ENCODE measurements at places on chromosomes 1 and 21.
A peak's percentile ranks its signal among the peaks of the same experiment; 100 is the strongest.

DNA sequence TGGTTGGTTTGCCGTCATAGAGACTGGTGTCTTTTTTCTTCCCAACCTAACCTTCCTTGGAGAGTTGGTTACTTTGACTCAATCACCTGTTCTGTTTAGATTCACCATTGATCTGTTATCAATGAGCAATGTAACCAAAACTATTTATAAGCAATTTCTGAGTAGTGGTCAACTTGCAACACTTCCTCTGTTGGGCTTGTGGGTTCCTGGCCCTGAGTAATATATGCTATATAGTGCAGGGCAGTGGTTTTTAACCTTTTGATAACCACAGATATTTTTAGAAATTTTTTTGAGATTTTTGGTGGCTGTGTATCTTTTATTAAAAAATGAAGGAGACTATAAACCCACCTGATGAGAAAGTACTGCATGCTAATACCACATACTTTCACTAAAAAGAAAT is 9.4 kb upstream of the XCL1 start:
- no peak for DNase-seq

DNA sequence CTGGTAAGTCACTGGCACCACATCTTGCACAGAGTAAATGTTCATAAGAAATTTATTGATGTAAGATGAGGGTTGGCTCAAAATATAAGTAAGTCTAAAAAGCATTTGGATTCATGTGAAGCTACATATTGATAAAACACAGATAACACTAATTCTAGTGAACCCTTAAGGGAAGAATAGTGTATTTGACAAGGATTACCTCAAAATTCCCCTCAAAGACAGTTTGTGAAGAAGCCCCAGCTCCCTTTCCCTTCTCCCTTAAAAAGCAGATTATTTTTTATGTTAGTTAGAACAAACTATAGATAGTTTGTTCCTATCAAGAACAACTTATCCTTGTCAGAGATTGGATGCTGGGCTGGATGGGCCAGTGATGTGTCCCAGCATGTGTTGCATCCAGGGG is 10.7 kb downstream of the FGGY start:
- DNase-seq: no peak

- no peak for DNase-seq
Measured at GRCh38 chr1:214143006-214143992, 137.7 kb upstream of the SMYD2 start.

DNA sequence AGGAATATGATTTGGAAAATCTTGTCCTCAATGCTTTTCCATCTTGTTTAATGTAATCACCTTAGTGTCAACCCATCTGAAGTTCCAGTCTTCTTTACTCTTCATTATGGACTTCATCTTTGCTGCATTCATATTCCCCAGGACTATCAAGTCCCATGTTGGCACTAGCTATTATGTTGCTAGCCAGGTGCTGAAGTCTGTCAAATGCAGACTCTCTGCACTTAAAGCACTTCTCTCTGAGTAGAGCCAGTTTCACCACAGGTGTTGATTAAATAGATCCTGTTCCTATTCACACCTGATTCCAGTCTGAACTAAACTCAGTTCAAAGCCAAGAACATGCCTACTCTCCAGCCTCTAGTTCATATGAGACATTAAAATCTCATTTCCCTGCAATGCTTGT is 75.0 kb upstream of the PKN2 start:
- DNase-seq: no peak

GRCh38 chr1:197905699-197906351 is 3.4 kb downstream of the C1orf53 start:
- DNase-seq: no peak

DNA sequence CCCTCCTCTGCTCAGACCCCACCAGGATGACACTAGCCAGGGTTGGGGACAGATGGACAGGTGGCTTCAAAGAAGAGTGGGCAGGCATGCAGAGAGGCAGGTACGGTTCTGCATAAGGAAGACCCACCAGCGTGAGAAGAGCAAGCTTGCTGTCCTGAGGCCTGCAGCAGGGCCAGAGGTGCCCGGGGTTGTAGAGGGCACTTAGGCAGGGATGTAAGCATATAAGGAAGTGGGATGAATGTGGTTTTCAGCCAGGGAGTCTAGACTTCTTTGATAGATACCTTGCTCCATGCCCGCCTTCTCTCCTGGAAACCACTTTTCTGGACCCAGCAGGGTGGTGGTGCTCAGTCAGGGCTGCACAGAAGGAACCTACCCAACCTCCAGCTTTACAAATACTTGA is 1.4 kb downstream of the TTC39A start:
- no peak for DNase-seq

DNA sequence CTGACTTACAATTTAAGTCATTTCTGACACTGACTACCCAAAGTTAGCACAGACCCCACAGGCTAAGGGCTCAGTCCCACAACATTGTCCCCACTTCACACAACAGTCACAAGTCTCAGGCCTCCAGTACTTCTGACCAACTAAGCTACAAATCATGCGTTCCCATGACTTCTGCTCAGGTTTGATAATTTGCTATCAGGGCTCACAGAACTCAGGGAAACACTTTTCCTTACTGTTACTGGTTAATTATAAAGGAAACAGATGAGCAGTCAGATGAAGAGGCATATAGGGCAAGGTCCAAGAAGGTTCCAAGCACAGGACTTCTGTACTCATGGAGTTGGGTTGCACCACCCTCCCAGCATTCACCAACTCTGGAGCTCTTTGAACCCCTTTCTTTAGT is 151.2 kb upstream of the TNR start:
- no peak for DNase-seq

- DNase-seq: no peak
Measured at GRCh38 chr21:46386734-46387088, 62.8 kb downstream of the PCNT start.

DNA sequence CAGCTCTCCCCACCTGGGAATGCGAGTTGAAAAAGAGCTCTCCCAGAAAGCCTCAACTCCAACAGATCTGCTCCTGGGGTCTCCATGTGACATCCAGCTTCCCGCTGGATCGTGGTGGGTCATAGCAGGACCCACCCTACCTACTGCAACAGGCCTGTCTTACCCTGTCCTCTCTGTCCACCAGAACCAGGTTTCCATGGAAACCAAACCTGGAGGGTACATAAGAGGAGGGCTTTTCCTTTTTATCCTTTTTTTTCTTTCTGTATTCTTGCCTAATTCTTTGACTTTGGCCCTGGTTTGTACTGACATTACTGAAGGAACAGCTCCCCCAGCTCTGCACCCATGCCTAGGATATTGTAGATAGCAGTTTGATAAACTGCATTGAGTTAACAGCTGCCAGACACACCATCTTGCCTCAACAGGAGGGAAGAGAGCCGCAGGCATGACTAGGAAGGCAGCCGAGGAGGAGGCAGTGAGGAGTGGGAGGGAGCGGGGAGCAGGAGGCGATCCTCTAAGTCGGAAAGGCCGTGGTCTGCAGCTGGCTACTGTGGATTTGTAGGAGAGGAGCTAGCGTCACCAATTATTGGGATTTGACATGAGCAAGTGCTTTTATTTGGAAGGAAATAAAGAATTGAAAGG is 9.7 kb upstream of the FMOD start:
- DNase-seq: no peak

DNA sequence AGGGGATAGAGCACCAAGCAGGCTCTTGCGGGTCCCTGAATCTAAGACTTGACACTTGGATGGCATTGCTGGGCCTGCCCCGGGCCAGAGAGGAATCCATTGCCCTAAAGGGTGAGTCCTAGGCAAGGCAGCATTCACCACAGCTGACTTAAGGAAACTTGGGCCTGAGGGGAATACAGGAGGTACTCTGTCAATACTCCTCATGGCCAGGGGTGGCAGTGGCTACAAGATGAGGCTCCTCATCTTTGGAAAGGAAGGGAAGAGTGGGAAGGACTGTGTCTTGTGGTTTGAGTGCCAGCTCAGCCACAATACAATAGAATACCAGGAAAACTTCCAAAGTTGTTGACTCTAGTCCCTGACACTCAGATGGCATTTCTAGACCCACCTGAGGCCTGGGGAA is 5.1 kb downstream of the KRTAP22-1 start:
- no peak for DNase-seq

DNA sequence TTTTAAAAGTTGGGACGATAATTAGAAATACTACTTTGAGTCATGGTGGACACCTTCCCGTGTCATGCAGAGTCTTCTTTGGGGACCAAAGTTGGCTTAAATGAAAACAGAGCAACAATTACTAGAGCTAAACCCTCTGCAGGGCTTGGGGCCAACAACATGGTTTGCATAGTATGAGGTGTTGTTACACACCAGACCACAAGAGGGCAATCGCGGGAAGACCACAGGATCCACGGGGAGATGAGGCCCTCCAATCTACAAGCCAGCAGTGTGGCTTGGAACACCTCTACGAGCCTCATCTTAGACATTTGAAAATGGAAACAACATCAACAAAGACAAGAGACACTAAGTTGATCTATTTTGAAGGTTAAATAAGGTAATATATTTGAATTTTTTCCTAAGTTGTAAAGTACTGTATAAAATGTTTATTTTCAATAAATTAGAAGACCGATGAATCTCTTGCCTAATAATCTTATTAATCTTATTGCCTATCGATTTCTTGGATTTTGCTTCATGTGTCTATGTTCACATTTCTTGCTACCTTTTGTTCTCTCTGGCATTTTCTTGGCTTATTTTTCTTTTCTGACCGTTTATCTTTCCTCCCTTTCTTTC is 8.2 kb upstream of the SMCP start:
- peak; percentile 51 for DNase-seq

DNA sequence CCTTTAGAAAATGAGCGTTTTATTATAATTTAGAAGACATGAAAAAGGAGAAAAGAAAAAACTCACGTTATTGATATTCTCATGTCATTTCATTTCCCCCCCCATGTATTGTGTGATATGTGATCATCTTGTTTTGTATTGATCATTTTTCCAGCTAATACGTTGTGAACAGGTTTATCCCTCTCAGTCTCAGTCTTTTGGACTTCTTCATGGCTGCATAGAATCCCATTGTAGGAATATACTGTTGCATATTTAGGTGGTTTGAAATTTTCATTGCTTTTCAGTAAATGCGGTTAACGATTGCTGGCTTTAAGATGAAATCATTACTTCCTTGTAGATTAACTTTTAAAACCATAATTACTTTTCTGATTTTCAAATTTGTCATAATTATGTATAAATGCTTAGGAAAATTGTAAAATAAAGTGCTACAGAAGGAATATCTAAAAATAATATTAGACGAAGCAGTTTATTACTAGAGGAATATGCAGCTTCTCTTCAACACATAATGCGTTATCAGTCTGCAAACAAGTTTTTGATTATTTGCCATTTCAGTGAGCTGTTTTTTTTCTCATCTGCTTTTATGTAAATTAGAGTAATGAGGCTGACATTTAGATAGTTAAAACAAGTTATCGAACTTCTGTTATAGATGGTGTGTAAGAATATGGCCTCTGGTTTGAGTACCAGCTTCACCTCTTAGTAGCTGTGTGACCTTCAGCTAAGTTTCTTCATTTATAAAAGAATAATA is 1.8 kb downstream of the SON start:
- DNase-seq: no peak

DNA sequence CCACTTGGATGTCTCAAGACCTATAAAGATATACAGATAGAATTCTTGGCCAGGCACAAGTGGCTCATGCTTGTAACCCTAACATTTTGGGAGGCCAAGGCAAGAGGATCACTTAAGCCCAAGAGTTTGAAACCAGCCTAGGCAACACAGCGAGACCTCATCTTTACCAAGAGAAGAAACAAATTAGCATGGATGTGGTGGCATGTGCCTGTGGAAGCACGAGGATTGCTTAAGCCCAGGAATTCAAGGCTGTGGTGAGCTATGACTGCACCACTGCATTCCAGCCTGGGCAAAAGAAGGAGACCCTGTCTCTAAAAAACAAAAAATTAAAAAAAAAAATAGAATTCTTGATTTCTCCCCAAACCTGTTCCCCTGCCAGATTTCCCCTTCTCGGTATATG is 8.3 kb downstream of the ASAP3 start:
- DNase-seq: no peak

DNA sequence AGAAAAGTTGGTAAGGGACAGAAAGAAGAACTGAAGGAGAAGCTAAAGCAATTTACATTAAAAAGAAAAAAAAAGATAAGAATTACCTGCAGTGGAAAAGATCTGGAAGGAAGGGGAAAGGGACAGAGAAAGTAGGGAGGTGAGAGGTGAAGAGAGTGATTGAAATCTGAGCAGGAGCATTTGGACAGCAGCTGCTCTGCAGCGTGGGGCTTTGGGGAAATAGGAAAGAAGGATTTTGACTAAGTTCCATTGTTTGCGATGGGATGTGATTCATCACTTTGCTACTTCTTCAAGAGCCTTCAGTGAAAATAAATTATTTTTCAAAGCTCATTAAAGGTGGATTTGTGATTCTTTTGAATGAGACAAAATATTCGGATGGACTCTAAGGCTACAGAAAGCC is 26.1 kb upstream of the NMNAT2 start:
- DNase-seq: no peak

DNA sequence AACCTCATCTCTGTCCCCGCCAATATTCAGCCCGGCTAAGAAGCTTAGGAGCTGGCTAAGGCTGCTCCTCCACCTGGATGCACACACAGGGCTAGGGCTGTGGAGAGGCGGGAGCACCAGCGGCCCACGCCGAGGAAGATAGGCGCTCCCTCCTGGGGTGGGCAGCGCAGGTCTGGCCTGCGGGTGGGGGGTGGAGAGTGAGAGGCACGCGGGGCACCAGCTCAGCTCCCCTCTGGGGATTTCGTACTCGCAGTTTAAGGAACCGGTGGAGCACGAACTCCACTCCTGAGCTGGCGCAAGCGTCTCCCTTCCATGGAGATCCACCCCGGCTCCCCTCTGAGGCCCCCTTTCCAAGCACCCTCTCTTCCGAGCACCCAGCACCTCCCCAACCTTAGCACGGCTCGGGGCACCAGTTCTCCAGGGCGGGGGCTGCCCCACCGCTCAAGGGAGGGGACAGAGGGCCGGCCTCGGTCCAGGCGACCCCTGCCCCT is 433 bp upstream of the KAZN start:
- DNase-seq: no peak

DNA sequence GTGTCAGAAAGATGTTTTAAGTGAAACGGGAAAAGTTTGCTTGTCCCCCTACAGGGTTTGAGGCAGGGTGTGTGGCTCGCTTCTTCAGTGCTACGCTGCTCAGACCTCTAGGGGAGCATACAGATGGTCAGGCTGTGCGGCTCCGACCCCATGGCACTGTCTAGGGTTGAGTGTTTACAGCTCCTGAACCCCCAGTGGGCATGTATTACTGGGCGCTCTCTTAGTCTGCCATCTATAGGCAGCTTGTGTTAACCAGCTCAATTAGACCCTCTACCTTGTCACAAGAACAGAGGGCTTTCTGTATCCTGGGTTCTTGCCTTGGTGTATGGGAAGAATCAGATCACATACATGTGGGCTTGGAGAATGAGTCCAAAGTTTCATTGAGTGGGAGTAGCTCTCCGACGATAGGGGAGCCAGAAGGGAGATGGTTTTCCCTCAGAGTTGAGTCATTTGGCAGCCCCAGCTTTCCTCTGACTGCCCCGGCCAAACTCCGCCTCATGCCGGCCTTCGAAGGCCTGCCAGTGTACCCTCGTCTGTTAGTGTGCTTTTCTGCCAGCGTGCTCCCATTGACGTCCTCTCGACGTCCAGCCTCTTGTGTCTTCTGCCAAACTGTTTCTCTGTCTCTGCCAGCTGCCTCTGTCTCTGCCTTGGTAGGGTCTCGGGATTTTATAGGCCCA is 38.6 kb upstream of the ADGRL4 start:
- no peak for DNase-seq

Data from HFFc6 (cell line).